ENCODE measurements at places on chromosomes 7 and 10.

- DNase-seq = no peak
Observed at GRCh38 chr10:114634609-114634979, 23.5 kb downstream of the ABLIM1 start.

GRCh38 chr10:60834401-60834800, 56.1 kb downstream of the CDK1 start:
- no peak for DNase-seq

- DNase-seq = no peak
Observed at GRCh38 chr7:84195295-84196060, 889 bp upstream of the SEMA3A start.

GRCh38 chr10:519055-519715, 170.3 kb downstream of the DIP2C start:
- no peak for DNase-seq

DNA sequence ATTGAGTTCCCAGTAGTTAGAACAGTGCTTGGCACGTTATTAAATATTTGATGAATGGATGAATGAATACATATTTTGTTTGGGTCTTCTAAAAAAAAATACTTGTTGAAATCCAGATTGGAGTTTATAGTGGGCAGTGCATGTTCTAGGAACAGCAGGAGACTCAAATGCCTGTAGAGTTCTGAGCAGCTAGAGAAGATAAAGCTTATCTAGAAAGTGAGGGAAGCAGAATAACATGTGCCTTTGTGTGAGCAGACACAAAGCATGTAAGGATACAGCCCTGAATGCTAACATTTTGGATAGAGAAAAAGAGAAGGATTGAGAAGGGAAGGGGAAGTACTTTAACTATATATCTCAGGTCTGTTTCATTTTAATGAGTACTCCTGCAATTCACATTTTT, 71.9 kb downstream of the SRI start:
- no peak for DNase-seq

- DNase-seq = no peak
Observed at GRCh38 chr7:44110719-44111635, 6.8 kb downstream of the AEBP1 start.

DNA sequence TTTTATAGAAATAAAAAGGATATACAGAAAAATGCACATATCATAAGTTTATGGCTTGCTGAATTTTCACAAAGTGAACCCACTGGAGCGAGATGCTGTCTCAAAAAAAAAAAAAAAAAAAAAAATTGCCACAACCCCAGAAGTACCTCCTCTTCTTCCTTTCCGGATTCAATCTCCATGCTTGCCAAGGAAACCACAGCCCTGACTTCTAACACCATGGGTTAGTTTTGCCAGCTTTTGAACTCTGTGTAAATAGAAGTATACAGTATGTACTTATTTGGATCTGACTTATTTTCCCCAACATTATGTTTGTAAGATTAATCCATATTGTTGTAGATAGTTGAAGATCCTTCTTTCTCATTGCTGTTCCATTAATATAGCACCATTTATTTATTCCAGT, 40.0 kb downstream of the FANK1 start:
- no peak for DNase-seq

DNA sequence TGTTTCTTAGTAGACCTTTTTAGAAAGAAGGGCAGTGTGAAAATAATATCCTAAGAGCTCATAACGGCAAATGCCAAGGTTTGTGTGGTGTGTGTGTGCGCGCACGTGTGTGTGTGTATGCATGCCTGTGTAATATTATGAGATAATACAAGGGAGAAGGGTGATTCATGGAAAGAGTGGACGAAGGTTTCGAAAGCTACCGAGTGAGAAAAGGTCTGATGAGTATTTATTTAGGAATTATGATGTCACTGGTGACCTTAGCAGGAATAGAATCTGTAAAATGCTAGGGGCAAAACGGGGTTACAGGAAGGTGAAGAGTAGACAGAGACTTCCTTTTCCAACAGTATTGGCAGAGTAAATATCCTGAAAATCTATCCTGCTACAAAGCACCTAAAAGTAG, 107.3 kb downstream of the AHR start:
- DNase-seq = no peak

GRCh38 chr7:28356619-28357018, 55.7 kb upstream of the CREB5 start:
- no peak for DNase-seq

DNA sequence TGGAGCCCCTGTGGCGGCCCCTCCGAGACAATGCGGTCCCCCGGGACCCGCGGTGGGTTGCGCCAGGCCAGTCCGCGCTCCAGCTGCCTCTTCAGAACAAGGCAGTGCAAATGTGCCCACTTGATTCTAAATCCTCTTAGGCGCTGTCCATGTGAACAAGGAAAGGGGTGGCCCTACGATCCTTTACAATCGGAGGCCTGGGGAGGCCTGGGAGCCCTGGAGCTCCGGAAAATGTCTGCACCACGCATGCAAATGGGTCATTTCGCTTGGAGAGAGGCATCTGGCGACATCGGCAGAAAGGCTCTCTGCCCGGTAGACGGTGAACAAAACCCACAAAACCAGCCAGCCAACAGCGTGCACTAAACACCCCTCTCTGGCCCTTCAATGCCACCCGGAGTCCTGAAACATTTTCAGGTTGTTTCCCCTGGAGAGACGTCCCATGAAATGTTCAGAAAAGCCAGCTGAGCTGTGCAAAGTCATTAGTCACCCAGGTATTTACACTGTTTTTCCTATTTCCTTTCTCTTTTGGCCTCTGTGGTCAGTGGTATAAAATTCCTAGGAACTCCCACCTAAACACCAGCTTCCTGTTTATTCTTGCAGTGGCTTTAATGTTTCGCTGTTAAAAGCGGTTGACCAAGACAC, 102.8 kb upstream of the ZNF438 start:
- peak; percentile 35 for DNase-seq
